ENCODE measurements at places on chromosomes 12 and 14.

GRCh38 chr14:101723061-101723595 is 38.4 kb upstream of the PPP2R5C start:
- peak; percentile 18 for DNase-seq

- no peak for DNase-seq
Observed at GRCh38 chr14:56487090-56487667, 92.4 kb upstream of the TMEM260 start.

GRCh38 chr12:52542157-52542556 is 10.8 kb downstream of the KRT71 start:
- DNase-seq, result no peak

DNA sequence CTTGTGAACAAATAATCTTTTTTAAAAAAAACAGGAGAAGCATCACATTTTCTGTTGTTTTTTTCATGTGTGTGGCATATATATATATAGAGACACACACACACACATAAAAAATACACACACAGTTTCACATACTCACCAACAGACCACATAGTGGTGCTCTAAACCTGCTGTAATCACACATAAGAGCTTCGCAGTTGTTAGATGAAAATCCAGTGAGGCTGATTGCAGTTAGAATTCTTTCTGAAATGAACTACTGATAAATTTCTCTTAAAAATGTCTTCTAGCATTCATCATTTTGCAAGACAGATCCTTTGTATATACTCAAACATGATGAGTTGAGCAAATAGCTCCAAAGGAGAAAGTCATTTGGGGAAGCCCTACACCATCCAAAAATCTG is 434.3 kb upstream of the STXBP6 start:
- no peak for DNase-seq

DNA sequence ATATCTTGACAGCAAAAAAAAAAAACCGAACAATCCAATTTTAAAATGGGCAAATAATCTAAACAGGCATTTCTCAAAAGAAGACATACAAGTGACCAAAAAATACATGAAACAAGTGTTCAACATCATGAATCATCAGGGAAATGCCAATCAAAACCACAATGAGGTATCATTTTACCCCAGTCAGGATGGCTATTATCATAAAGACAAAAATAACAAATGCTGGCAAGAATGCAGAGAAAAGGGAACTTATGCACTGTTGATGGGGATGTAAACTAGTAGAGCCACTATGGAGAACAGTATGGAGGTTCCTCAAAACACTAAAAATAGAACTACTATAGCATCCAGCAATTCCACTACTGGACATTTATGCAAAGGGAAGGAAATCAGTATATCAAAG is 448.2 kb downstream of the RGS6 start:
- no peak for DNase-seq

DNA sequence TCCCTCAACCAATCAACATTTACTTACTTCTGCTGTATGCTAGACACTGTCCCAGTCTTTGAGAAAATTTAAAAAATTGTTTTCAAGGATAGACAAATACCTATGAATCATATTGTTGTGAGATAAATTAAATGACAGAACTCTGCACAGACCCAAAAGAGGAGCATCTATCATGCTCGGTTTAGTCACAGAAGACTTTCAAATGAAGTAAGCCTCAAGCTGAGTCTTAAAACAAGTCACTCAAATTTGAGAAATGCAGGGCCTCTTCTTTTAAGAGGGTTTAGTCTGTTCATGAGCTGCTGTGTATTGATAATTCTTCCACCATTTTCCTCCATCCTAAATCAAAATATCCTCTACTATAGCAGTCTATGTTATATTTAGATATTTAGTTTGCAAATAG is 24.4 kb upstream of the COCH start:
- no peak for DNase-seq

DNA sequence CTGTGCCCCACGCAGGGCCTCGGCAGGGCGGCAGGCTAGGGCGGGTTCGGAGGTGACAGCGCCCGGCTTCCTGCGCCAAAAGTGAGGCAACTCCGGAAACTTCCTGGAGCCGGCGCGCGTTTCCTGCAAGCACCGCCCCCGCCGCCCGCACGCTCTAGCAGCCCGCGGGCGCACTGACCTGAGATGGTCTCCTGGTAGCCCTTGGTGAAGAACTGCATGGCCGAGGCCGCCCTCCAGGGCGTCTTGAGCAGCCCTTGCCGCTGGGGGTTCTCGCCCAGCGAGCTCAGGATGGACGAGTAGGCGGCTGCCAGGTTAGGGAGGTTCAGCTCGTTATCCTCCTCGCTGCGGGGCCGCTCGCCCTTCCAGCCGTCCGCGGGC is 494 bp downstream of the GCH1 start:
- peak; percentile 91 for DNase-seq

- no peak for DNase-seq
Observed at GRCh38 chr14:91872011-91872501, 4.7 kb upstream of the TC2N start.

- DNase-seq, result no peak
Observed at GRCh38 chr14:71481021-71481654, 451.1 kb upstream of the RGS6 start.

DNA sequence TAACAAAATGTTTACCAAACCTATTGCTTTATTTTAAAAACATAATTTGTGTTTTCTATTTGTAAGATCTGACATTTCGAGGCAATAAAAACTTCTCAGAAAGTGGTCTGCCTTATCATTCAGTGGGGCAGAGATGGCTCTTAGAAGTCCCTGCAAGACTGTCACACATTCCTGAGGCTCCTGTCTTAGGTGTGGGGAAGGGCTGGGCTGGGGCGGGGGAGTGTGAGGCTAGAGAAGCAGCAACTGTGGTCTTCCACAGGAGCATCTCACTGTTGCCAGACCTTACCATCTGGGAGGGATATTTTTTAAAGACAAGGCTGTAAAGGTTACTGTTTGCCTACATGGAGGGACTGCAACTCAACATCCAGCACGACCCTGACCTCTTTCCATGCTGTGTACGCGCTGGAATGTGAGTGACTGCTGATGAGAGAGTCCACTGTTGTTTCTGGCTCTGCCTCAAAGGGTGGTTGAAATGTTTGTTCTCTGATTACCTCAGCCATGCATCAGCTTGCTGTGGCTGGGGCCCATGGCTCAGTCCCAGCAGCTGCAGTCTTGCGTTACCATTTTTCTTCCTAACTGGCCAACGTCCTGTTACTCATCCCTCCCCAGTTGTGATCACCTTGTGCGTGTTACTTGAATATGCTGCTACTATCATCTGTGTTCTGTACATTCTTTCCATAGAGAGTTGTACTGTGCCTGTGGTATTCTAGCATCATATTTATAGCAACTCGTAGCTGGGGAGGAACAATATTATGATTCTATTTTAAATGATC is 12.4 kb downstream of the ERG28 start:
- no peak for DNase-seq

GRCh38 chr12:6375269-6376078 is at the start of gene SCNN1A:
TSS of gene SCNN1A (minus strand) at chr12:6375563. CDS start at chr12:6374783, 780 bp downstream.
- no peak for DNase-seq

- DNase-seq, result no peak
Observed at GRCh38 chr14:49975276-49975675, 82.4 kb downstream of the ARF6 start.

DNA sequence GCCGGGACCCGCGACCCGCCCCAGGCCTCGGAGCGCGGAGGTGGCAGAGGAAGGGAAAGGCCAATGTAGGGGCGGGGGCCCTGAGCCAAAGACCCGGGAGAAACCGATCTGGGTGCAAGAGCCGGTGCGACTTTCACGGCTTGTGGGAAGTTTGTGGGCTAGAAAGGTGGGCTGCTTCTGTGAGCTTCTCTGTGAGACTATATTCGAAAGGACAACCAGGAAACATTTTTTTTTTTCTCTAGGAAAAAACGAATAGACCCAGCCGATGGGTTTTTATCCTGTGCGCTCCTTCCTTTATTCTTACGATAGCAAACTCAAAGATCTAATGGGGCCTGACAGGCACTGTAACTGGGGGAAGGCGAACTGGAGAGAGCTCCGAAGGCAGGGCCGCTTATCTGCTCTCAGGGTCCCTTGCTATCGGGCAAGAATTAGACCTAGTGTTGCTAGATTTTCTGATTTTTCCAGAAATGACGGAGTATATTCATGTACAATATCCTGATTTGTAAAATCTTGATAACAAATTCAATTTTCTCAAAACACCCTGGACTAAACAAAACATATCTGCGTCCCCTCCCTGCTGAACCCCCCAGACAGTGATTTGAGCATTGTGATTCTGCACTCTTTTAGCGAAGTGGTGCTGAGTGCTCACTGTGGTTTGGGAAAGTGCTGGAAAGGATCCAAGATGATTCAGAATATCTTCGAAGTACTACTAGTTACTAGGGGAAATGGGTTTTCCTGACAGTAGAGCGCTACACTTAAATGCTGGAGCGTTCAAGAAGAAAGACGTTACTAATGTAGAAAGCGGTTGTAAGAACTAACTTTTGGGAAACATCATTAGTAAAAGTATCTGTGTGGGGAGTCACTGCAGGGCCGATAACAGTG is 563 bp upstream of the STXBP6 start:
- no peak for DNase-seq

Data from suprapubic skin (tissue), 4 donors.